ENCODE measurements at places on chromosomes 5 and 9.

DNA sequence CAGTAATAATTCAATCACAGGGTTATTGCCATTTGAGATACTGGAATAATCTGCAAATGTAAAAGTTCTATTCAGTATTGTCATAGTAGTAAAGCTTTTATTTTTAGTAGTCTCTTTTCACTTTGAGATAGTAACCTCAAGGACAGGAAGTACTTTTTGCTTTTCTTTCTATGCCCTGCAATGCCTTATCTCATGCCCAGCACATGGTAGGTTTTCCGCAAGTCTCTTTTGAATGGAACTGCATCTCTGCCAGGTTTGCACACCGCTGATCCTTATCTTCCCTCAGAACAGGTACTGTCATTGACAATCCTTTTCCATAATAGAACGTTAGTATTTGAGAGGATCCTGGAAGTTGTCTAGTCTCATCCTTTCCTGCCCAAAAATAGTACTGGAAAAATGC, 91.8 kb upstream of the IFNK start:
- no peak for DNase-seq

DNA sequence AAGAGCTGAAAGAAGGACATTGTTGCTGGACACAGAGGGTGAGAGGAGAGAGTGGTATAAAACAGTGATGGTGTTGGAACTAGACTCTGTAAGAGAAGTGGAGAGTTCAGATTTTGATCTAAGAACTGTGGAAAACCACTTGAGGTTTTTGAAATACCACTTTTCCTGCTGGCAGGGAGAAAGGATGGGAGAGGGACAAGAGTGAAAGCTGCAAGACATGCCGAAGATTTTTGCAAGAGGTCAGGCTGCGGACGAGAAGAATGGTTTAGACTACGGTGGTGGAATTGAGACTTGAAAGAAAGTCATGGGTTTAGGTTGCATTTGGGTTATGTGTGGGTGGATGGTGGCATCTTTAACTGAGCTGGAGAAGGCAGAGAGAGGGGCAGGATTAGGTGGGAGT, 202.2 kb upstream of the RPS23 start:
- no peak for DNase-seq

DNA sequence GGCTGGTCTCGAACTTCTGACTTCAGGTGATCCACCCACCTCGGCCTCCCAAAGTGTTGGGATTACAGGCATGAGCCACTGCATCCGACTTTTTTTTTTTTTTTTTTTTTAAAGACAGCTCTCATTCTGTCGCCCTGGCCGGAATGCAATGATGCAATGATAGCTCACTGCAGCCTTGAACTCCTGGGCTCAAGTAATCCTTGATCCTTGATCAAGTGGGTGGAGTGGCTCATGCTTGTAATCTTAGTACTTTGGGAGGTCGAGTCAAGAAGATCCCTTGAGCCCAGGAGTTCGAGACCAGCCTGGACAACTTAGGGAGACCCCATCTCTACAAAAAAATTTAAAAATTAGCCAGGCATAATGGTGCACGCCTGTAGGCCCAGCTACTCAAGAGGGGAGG, 8.1 kb downstream of the SEC24A start:
- DNase-seq = no peak

GRCh38 chr5:107486489-107486888, 184.2 kb downstream of the EFNA5 start:
- peak; percentile 35 for DNase-seq

DNA sequence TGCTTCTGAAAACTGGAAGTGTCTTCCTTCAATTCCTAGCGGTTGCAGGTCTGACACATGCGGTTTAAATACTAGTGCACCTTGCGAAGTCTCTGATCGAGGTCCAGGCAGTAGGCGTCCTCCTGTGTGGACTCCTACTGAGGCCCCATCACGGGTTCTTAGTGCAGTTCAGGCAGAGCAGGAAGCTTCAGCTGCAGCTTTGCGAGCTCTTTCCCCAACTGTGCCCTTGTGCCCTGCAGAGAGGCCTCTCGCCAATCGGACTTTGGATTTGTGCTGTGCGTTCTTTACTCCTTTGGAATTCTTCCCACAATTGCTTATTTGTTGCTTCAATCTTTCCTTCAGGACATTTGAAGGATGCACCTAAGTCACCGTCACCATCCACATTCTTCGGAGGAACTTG, 40.6 kb upstream of the FAM120AOS start:
- DNase-seq = no peak

DNA sequence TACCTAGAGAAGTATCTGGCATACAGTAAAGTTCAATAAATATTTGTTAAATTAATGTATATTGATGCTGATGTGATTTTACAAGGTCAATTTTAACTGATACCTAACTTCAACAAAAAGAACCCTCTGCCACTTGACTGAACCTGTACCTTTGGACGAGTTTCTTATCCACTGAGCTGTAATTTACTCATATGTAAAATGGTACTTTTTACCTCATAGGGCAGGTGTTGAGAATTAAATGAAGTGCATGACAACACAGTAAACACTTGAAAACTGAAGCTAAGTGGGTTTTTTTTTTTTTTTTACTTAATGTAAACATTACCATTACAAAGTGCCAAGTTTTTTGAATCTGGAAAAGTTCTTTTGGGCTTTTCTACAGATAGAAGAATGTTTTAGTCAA, 15.4 kb downstream of the NIPSNAP3B start:
- no peak for DNase-seq

Measured in activated naive CD4-positive, alpha-beta T cell treated with anti-CD3 and anti-CD28 coated beads, Interleukin-2, amount 10 ng/mL, durations not matched to agents 7 days and 5 days (primary cell).